ENCODE measurements at places on chromosomes 4 and X. TPM values are rescaled to one million over a fixed set of nuclear protein-coding genes. Genes with fewer than 3 reads are reported as not detected.
A peak's percentile ranks its signal among the peaks of the same experiment; 100 is the strongest.

The RTL3 gene
- total RNA-seq, result not detected

The MXRA5 gene
- total RNA-seq, result under 0.01 TPM

The FAM241A gene
- 19.2 TPM for total RNA-seq

The MAGEE1 gene
- total RNA-seq, result 0.68 TPM

The HTN1 gene
- not detected for total RNA-seq

The OPHN1 gene
- 11.7 TPM for total RNA-seq

The FAM9C gene
- not detected for total RNA-seq

The IGFBP7 gene
- total RNA-seq, result 2,129 TPM

The HSFX2 gene
- total RNA-seq, result 0.37 TPM

The SPACA5 gene
- total RNA-seq, result not detected

The COPS4 gene
- total RNA-seq, result 79.0 TPM

The NDUFA1 gene
- 52.0 TPM for total RNA-seq

The GRPR gene
- not detected for total RNA-seq

The AKAP4 gene
- total RNA-seq, result not detected

- peak; percentile 84 for DNase-seq
Observed at GRCh38 chr4:48913346-48913745, 6.8 kb upstream of the OCIAD2 start.

GRCh38 chr4:172707622-172708021, 461.0 kb upstream of the GALNT7 start:
- no peak for DNase-seq

- peak; percentile 58 for DNase-seq
Observed at GRCh38 chrX:73940893-73941470, 363.0 kb upstream of the ZCCHC13 start.

GRCh38 chr4:7377223-7377865, 57.4 kb downstream of the PSAPL1 start:
- DNase-seq, result no peak

GRCh38 chrX:54564936-54565335, 34.9 kb downstream of the GNL3L start:
- no peak for DNase-seq

GRCh38 chr4:123361195-123361861, 35.3 kb upstream of the SPRY1 start:
- DNase-seq, result peak; percentile 93

GRCh38 chr4:14650127-14650526, 352.2 kb upstream of the CPEB2 start:
- DNase-seq, result no peak

- no peak for DNase-seq
Observed at GRCh38 chr4:182688081-182688480, 229.1 kb downstream of the DCTD start.

DNA sequence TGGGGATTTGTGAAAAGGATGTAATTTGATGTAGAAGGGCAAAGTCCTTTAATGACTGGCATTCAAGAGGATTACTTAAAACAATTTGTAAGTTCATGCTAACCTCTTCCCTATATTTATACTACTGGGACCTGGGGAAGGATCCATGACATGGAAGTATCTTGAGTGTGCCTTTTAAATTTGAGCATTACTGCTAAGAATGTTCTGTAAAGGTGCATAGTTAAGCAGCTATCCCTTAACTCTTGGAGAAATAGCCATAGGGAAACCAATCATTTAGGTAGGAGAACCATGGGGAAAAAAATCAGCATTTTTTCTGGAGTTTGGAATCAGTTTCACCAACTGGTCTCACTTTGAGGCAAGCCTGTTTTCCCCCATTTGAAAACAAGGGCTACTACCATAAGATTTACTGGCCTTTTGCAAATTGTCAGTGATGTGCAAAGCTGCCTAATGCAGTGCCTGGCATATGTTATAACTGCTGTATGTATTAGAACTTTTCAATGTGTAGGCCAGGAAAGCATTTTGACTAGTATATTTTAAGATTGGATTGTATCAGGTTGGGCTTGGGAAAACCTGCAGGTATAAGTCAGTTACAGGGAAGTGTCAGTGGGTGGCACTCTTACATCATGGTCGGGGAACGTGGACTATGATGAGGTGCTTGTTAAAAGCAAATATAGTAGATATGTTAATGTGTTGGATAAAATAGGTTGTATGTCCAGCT, 72.1 kb downstream of the PRSS12 start:
- DNase-seq, result peak; percentile 88

- DNase-seq, result no peak
Observed at GRCh38 chr4:116636917-116637316, 448.5 kb downstream of the TRAM1L1 start.

DNA sequence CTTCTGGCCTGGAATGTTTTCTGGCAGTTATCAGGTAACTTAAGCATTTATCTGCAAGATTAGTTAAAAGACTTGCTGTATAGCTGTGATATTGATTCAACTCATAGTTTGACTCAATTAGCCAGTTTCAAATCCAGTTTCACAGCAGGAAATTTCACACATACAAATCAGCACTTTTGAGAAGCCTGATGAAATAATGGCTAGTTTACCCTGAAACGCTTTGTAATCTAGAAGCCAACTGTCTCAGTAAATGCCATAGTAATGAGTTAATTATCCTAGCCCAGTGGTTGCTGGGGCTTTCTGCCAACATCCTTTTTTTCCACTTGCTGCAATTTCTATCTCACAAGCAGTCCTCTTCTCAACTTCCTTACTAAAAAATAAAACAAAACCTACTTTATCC, 53.1 kb downstream of the ARHGEF38 start:
- DNase-seq, result no peak

DNA sequence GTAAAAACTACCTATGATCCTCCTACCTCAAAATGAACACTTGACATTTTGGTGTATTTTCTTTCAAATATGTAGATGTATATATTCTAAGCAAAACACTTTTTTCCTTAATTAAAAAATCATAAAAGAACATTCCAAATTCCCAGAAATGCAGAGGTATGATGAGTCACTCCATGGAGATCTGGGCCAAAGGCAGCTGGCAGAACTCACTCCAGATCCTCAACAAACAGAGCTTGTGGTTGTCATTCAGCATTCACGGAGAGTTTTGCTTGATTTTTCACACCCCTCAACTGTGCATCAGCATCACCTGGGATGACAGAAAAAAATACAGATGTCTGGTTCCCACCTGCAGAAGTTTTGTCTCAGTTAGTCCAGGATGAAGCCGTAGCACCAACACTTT, 144.6 kb downstream of the KIT start:
- DNase-seq, result no peak

DNA sequence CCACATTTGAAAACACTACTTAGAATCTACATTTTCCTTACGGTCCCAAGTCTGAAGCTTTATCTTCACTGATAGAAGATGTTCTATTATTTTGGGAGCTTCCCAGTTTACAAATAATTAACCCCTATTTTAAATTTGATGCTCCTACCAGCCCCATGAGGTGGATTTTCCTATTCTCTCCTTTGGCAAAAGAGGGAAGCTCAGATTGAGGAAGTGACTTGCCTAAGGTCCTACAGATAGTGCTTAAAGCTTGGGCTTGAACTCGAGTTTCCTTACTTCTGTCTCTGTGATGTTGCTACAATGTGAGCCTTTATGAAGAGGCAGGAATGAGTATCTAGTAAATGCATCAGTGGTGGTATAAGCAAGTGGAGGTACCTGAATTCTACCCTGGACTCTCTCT, 27.5 kb downstream of the HEPH start:
- no peak for DNase-seq

DNA sequence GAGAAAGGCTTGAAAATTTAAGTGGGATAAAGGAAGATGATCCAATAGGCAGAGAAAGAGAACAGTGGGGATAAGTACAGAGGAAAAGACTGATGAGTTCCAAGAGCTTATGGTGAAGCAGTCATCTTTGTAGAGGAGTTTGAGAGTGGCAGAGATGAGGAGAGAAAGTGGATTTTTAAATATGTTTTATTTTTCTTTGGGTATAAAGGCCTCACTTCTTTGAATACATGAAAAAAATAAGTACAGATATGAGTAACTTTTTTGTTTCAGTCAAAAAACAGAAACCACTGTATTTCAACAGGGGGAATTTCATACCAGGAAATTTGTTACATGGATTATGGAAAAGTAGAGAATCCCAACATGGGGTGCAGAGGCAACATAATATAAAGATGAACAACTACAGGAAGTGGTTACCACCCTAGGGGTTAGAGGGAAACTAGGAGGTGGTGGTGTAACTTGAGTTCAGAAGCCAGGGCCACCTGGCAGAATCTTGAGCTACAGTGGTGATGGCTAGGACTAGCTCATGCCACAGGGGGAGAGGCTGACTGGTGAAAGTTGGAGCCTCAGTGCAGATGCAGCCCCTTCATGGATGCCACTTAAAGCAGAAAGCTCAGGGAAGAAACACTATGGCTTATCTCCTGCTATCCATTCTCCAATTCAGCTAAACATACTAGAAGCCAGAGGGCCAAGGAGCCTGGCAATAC, 3.4 kb upstream of the CYBB start:
- no peak for DNase-seq

GRCh38 chr4:84597450-84597849, 14.5 kb downstream of the CDS1 start:
- DNase-seq, result no peak

GRCh38 chr4:10243856-10244255, 127.3 kb upstream of the WDR1 start:
- DNase-seq, result no peak

- no peak for DNase-seq
Observed at GRCh38 chrX:77975755-77976154, 6.3 kb upstream of the PGAM4 start.

GRCh38 chr4:21656832-21657231, 291.7 kb downstream of the KCNIP4 start:
- DNase-seq, result peak; percentile 92

DNA sequence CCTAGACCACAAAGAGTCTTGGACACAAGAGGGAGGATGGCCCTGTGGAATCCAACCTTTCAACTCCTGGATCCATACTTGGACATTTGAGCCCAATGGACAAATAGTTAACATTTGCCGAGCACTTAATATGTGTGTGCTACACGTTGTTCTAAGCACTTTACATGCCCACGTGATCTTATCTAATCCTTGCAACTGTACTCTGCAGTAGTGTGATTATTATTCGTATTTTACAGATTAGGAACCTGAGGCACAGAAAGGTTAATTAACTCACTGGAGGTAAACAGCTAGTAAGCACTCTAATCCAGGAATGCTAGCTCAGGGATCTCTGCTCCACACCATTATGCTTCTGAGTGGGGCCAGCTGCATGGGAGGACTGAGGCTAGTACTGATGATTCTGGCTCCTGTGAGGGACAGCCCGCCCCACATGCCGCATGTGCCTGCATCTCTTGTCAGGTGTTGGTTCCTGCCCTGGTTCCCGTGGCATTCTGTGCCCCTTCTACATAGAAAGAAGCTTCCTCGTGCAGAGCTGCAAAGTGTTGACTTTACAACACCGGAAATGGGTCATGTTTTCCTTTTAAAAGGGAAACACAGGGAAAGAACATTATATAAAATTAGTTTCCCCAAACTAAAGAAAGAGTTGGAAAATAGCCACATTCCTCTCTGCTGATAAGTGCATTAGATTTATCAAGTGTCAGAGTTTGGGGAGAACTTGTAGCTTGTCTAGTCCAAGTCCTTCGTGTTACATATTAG, 34.8 kb downstream of the PLAC1 start:
- peak; percentile 86 for DNase-seq

DNA sequence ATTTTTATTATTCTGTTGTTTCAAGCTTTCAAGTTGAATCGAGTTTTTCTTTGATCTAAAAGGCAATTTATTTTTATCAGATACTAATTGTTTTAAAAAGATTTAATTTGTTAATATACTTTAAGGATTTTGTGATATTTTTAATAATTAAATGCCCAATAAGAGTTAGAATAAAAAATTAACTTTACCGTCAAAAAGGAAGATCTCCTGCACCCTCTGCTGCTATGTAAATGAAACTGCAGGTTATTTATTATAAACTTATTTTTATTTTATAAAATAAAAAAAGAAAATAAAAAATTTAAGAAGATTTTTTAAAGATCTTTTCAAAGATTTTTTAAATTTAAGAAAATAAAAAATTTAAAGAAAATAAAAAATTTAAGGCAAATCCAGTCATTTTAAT, 166.1 kb downstream of the CCSER1 start:
- DNase-seq, result peak; percentile 55

DNA sequence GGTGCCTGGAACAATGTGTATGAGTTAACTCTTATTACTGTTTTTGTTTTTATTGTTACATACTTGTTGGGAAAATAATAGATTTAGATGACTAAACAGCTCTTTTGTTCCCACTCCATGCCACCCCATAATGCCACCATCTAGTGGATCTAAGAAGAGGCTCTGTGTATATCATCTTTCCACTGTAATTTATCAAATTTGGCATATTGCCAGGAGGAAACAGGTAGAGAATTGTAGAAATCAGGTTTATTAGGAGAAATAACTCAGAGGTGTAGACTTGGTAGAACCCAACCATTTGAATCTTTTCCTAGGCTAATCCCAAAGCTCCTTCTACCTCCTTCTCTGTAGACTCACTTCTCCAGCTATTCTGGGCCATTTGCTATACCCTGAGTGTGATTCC, 150.6 kb downstream of the GATB start:
- no peak for DNase-seq

DNA sequence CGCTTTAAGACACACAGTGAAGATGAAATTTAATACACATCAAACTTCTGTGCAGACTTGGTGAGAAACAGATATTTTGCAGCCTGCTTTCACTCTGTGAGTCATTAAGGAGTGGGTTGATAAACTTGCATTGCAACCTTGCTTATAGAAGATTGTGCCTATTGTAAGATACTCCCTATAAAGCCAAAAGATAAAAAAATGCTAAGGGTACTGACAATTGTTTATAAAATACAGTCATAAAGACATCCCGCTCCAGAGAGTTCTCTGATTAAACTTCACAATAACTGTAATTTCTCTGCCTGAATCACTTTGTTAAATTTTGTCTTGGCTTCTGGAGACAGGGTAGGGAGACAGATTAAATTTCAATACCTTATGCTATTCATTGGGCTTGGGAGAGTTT, 49.1 kb downstream of the GALNT7 start:
- DNase-seq, result peak; percentile 13

GRCh38 chrX:133668225-133668931, 253.1 kb upstream of the GPC4 start:
- DNase-seq, result no peak

DNA sequence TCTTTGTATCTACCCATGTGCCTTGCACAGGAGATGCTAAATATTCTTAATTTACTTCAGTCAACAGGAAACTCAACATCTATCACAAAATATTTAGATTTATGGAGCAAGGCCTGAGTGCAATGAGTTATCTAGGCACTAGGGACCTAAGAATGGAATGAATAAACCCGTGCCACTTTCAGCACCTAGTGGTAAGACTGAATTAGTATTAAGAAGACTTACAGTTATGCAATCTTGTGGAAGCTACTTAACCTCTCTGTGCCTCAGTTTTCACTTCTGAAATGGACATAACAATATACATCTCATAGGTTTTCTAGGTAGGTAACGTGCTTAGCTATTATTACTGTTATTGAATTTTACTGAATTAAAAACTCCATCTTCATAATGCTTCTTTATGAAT, 144.6 kb upstream of the MAP3K15 start:
- DNase-seq, result no peak

All from dermis blood vessel endothelial cell (primary cell).